Eye (tissue), 1 donor: ENCODE measurements at places on chromosomes 3 and 15.

DNA sequence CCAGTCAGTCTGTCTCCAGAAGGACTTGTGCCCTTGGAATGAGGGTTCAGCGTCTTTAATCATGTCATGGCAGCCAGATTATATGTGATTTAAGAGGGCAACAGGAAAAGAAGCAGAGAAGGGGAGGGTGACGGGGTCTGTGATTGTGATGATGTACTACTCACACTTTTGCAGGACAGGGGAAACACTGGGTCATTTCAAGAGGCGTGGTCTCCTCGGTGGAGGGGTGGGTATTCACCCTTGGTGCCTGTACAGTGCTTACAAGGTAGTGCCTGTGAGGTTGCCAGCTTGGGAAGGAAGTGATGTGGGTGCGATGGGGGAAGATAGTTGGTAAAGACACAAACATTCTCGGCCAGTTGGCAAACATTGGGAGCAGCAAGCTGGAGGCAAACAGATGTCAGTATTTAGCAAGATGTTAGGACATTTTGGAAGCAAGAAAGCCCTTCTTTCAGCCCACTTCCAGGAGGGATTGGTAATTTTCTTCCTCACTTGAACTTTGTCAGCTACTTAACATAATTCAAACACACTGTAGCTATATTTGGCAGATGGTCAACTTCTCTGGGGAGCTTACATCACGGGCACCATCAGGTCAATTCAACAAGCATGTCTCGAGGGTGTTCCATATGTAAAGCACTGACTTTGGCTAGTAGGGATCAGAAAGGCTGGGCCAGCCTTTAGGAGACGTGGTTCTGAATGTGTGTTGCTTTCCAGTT, 71.4 kb upstream of the ROPN1 start:
- peak; percentile 57 for DNase-seq

DNA sequence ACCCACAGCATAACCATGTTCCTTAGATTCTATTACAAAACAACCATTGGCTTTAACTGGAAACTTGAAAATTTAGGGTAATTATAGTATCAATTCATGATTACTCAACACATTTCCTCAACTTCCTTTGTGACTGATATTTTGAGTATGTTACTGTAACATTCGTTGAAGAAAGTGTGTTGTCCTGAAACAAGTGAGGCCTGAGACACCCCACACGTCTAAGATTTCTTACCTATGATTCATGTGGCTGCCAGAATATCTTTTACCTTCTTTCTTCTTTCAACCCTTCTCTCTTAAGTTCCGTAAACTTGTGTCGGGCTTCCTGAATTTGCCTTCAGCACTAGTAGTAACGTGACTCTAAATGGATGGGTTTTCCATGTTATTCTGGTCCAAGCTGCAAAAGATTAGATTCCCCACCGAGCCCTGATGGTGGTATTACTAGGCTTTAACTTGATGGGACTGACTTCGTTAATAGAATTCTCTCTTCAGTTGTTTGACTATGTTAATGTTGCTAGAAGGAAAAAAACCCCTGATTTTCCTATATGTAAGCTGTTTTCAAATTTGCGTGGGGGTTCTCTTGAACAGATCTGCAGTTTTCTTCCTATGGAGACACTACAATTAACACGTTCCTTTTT, 296.0 kb upstream of the ICE2 start:
- no peak for DNase-seq

GRCh38 chr15:47820057-47820746, 102.9 kb downstream of the SEMA6D start:
- peak; percentile 41 for DNase-seq

DNA sequence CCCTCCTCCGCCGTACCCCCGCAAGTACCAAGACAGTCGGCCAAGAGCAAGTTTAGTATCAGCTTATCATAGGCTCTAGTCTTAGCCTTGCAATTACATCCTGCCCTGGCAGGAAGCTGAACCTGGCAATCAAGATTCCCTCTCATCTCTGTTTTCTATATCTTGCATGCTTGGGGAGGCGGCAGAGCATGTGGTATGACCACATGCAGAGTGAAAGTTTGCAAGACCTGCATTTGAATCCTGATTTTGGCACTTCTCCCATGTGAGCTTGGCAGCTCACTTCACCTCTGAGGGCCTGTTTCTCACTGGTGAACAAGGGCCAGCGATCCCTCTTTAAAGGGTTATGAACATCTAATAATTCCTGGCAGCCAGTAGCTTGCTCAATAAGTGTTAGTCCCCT, 106.1 kb upstream of the FRMD4B start:
- no peak for DNase-seq
